ENCODE measurements at places on chromosomes 2 and 18.

DNA sequence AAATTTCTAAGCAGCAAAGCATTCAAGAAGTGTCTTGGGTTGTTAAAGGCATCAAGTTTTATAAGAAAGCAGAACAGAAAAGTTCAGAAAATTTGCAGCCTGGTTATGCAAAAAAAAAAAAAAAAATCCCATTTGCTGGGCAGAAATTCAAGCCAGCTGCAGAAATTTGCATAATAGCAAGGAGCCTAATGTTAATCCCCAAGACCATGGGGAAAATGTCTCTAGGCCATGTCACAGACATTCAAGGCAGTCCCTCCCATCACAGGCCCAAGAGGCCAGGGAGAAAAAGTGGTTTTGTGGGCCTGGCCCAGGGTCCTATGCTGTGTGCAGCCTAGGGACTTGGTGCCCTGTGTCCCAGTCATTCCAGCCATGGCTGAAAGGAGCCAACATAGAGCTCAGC lies 269.0 kb upstream of the SLC39A10 start:
- no peak for DNase-seq

DNA sequence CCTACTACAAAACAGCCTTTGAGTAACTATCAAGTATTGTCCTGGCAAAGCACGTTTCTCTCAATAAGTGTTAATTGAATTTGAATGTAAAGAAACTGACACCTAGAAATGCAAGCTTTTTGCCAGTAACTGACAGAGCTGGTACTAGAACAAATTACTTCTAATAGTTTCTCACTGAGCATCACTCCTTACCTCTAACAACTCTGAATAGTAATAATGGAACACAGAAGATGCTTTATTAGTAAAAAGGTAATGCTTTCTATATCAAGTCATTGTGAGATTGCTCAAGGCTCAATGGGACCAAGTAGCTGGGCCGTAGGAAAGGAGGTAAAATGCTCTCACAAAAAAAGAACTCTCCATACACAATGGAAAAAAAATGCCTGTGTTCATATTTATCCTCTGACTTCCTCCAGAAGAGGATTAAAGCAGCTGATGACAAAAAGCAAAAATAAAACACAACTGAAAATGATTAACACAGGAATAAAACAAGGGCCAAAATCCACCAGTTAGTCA lies 11.8 kb downstream of the RASGRP3 start:
- no peak for DNase-seq

GRCh38 chr2:119730671-119731177 lies 29.0 kb upstream of the PTPN4 start:
- no peak for DNase-seq

DNA sequence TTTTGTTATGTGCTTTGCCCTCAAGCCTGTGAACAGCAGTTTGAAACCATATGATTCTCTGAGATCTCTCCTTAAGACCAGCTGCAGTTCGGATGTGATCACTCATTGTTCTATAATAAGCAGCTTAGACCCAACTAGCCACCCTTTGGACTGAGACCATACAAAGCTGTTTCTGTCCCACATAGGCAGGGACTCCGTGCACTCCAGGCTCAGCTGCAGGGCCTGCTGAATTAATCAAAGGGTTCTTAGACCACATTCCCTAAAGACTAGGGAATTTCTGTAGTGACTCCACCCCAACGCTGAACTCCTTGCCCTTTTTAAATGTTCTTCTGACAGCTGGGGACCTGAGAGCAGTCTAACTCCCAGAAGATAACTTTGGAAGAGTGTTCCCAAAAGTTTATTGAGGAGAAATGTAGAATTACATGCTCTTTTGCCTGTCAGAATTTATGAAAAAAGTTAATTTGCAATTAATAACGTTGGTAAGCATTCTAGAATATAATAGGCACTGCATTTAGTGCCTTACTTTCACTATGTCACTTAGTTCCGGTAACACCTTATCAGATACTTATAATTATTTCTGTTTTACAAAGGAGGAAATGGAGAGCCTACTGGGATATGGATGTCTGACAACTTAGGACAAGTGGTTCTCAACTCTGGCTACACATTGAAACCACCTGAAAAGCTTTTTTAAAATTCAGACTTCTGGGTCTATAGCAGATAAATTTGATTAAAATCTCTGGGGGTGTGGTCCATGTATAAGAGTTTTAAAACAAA lies 42.3 kb downstream of the GULP1 start:
- no peak for DNase-seq

GRCh38 chr2:96089356-96090195 lies 26.8 kb downstream of the ADRA2B start:
- no peak for DNase-seq

DNA sequence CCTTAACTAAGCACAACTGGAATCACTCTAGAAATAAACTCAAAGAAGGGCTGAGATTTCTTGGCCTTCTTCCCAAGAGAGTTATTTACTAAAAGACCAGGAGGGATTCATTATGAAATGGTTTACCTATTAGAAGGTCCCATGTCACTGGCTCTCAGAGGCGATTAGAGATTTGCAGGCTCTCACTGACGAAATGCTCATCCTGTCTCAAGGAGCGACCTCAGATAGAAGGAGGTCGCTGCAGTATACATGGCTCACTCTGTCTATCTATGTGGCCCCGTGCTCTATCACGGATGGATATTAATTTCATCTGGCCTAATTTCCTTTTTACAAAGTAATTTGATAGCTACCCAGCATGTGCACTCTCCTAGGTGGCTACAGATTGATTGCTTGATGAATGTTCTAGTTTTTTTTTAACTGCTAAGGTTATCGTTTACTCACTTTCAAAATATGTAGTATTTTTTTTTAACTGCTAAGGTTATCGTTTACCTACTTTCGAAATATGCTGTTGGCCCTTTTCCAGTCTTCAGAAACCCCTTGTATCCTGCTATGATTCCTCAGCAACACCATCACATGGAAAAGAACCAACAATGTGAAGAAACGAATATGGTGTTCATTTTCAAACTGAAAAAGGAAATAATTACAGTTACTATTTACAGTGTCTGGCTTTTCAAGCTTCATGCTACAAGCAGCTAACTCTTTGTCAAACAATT lies 9.1 kb downstream of the SMIM21 start:
- no peak for DNase-seq

- DNase-seq, result no peak
These were observed 8.2 kb upstream of the SPOPL start for GRCh38 chr2:138493334-138493733.

GRCh38 chr18:45006934-45007333 lies 326.2 kb downstream of the SETBP1 start:
- DNase-seq, result no peak

DNA sequence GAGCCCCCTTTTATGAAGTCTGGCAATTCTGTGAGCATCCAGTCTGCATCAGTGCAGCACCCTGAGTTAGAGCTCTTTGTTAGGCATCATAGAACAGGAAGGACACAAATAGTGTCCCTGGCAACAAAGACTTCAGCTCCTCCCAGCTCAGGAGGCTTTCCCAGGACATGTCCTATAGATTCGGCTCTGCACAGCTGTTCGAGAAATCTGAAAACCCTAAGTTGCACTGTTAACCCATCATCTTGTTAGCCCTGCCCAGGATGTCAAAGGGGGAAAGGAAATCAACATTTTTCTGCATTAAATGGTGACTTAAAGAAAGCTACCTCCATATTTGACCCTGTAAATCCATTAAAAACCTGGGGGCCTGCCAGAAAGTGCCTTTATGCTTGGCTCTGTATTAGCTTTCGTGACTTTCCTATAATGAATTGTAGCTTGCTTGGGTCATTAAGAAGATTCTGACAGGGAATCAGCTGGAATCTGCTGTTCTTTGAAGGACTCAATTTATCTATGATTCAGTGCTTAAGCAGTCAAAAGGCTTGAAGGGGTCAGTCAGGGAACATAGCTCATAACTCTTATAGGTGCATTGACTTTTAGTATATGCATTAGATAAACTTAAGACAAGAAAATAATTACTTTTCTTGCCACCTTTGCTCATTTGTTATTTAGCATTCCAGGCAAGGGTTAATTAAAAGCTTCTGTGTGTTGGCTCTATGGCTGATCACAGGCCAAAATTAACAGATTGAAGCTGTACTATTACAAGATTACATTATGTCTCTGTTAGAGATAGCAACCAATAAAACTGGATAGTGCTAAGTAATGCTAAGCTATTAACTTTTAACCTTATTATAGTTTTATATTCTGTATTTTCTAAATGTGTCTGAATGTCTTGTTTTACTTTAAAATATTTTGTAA lies 20.6 kb downstream of the ERMN start:
- no peak for DNase-seq

- DNase-seq, result no peak
These were observed 93.9 kb upstream of the LGALSL start for GRCh38 chr2:64359892-64360657.

DNA sequence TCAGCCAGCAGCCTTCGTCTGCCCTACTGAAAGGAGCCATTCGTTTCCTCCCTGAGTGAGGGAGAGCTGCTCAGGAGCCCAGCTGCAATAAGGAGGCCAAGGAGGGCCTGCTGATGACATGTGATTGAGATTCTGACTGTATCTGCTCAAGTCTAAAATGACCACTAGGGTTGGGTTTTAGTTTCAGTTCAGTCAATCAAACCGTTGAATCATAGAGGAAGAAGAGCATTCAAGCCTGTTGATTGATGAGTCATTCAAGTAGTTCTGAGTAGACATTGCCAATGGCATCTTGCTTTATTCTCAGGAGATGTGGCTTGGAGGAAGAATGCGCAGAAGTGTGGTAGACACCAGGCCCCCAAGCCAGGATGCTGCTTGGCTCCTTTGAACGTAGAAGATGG lies 19.9 kb upstream of the BCL2L11 start:
- no peak for DNase-seq

DNA sequence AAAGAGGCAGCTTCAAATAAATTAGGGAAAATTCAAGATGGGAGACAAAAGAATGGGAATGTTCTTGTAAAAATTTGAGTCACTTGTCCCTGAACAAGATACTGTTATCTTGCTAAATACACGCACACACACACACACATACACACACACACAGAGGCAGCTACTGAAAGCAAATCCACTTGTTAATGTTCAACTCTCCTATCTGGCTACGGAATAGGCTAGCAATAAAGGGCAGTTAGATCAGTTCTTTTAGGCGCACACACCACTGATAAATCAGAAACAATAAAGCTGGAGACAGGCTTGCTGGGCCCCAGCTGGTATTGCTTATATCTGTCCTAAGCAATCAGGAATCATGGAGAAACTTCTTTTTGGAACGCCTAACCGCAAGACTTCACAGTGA lies 461.6 kb downstream of the BCL11A start:
- no peak for DNase-seq

DNA sequence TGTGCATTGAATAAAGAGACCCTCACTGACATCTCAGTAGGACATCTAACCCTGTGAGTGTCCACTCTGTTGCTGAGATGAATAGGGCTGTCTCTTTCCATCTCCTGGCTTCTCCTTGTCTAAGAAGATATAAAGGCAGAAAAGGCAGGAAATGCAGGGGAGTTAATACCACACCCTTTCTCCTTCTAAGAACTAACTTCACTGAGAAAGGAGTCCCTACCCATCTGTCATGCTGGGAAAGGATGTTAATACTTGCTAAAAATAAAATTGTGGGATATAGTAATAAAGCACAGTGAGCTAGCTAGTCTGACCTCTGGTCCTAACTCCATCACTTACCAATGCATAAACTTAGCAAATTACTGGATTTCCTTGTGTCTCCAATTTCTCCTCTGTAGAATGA lies 213.9 kb upstream of the FIGN start:
- DNase-seq, result no peak

GRCh38 chr2:135064149-135064548 lies 12.1 kb downstream of the RAB3GAP1 start:
- no peak for DNase-seq

DNA sequence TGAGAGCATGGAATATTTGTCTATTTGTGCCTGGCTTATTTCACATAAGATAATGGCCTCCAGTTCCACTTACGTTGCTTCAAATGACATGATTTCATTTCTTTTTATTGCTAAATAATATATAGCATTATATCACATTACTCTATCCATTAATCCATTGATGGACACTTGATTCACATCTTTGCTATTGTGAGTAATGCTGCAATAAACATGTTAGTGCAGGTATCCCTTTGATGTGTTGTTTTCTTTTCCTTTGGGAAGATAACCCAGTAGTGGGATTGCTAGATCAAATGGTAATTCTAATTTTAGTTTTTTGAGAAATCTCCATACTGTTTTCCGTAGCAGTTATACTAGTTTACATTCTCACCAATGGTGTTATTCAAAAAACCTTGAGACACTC lies 1343.3 kb upstream of the TMEFF2 start:
- no peak for DNase-seq

- DNase-seq, result no peak
These were observed 267.8 kb upstream of the EPAS1 start for GRCh38 chr2:46029332-46029811.

DNA sequence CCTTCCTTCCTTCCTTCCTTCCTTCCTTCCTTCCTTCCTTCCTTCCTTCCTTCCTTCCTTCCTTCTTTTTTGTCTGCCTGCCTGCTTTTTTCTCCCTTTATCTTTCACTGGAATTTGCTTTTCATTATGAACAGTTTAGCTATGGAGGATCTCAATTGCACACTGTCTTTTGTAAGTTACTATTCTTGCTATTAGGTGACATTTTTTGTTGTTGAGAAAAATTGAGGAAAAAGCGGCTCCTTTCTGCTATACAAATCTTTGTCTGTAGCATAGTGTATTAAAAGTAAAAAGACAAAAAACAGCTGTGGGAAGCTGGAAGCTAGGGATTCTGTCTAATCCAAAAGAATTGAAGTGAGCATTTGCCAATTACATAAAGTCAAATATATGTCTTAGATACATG lies 448.7 kb downstream of the DCDC2C start:
- DNase-seq, result no peak

GRCh38 chr2:25161055-25161781 lies 7.2 kb downstream of the POMC start:
- no peak for DNase-seq

DNA sequence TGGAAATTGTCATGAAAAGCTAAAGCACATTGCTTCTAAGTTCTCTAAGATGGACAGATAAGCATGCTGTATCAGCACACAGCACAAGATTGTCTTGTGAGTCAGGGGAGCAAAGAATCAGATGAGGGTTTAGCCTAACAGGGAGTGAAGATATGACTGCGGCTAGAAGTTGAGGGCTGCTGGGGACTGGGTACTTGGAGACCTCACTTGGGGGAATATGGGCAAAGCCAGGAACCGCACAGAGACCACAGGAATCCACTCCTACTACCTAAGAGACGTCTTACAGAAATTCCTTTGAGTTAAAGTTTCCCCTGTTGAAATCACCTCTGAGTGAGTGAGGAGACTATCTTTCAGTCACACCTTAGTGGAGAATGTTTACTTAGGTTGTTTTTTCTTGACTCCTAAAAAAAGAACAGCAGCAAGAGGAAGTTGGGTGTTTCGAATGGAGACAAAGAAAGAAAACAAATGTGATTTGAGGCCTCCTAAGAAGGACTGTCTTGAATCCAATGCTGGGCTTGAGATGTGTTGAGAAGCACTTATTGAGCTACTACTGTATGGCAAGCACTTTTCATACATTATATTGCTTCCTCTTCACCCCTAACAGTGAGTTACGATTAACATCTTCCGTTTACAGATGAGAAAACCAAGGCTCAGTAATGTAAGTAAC lies 100.7 kb downstream of the ANKRD44 start:
- DNase-seq, result no peak

DNA sequence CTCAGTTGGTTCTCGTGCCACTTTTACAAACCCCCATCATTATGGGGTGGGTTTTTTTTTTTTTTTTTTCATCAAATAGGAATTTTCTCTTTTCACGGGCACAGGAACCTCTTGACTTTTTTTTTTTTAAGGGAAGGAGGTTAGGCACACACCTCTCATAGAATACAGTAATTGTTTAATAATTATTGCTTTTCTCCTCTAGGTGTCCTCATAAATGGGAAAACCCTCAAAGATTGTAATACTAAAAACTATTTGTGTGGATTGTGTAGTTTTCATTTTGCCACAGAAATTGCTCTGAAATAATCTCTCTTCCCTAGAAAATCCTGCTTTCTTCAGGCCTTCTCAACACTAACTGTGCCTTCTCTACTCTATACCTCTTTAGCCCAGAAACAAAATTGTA lies 147.3 kb downstream of the GREB1L start:
- DNase-seq, result no peak
